ENCODE measurements at places on chromosomes 1 and 21.

- DNase-seq = no peak
These were observed 1.6 kb downstream of the PCAT6 start for GRCh38 chr1:202812176-202813026.

- no peak for DNase-seq
These were observed 73.8 kb upstream of the DMRTA2 start for GRCh38 chr1:50497007-50497406.

GRCh38 chr1:175332515-175332914, 139.9 kb upstream of the KIAA0040 start:
- DNase-seq = no peak

DNA sequence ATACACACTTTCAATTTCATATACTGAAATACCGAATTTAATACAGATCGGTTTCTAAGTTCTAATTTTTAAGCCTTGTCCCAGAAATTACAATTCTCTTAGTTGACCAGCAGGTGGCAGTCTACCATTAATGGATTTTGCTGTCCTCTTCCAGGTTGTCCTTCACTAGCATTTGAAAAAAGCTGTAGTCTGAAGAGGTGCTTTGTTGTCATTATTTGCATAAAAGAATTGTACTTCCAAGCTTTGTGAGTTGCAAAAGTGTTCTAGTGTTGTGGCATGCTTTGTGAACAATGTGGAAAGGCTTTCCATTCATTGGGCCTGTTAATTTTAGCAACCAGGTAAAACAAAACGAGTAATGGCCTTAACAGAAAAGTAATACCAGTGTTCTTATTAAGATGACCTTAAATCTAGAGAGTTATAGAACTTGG, 193.6 kb downstream of the RPS6KC1 start:
- DNase-seq = peak; percentile 38

- DNase-seq = no peak
These were observed 10.1 kb upstream of the CITED4 start for GRCh38 chr1:40872276-40872675.

DNA sequence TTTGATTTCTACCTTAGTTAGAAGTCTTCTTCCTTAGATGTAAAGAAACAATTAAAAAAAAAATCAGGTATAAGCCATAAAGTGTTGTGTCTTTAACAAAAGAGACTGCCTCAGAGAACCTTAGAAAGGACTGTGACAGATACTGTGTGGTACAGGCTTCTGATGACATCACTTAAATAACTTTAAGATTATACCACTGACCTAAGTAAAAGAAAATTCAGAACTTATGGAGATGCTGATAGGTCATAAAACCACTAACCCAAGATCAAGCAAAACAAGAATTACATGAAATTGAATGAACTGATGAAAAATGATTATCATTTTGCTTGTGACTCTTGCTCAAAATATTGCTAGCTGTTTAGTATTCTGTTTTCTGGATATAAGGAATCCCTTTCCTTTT, 220.8 kb downstream of the NRIP1 start:
- DNase-seq = no peak

DNA sequence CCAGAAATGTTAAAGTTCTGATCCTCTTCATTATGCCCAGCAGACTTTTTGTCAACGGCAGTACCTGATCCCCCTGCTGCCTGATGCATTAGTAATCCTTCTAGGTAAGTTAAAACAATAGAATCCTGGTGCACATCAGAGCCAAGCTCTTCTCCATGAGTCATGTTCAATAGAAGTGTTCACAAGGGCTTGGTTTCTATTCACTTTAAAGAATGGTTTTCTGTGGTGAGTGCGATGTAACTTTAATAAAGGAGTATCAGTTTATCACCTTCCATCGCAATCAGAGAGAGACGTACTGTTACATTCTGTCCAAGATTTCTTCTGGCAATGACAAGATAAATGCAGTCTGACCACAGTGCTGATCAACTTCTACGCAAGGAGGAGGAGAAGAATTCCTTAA, 96.8 kb downstream of the NRIP1 start:
- DNase-seq = no peak

DNA sequence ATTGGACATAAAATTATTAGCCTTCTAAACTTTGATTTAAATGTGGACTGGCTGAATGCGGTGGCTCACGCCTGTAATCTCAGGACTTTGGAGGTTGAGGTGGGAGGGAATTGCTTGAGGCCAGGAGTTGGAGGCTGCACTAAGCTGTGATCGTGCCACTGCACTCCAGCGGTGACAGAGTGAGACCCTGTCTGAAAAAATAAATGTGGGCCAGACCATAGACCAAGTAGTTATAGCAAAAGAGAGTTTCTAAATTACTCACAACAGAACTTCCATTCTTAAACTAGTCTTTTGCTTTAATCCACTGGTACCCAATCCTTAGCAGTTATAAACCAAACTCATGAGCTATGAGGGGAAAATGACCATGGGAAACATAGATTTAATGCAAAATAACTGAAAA, 35.2 kb downstream of the RAP1A start:
- DNase-seq = no peak

DNA sequence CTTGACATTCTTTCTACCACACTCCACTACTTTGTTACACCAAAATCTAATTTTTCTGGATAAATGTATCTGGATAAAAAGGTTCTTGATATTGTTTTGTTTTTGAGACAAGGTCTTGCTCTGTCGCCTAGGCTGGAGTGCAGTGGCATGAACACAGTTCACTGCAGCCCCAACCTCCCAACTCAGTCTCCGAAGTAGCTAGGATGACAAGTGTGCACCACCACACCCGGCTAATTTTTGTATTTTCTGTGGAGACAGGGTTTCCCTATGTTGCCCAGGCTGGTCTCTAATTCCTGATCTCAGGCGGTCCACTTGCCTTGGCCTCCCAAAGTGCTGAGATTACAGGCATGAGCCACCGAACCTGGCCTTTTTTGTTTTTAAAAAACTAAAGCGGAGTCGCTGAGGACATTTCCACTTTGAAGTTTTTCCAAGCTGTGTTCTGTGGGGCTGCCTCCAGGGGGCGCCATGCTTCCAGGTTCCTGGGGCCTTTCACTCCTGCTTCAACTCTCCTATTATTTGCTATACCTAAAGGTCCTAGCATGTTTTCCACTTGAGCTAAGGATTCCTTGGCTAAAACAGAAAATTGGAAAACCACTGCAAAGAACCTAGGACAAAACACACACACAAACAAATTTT, 14.1 kb upstream of the NCMAP start:
- no peak for DNase-seq

GRCh38 chr21:41768437-41769042, 1.7 kb upstream of the RIPK4 start:
- DNase-seq = no peak

DNA sequence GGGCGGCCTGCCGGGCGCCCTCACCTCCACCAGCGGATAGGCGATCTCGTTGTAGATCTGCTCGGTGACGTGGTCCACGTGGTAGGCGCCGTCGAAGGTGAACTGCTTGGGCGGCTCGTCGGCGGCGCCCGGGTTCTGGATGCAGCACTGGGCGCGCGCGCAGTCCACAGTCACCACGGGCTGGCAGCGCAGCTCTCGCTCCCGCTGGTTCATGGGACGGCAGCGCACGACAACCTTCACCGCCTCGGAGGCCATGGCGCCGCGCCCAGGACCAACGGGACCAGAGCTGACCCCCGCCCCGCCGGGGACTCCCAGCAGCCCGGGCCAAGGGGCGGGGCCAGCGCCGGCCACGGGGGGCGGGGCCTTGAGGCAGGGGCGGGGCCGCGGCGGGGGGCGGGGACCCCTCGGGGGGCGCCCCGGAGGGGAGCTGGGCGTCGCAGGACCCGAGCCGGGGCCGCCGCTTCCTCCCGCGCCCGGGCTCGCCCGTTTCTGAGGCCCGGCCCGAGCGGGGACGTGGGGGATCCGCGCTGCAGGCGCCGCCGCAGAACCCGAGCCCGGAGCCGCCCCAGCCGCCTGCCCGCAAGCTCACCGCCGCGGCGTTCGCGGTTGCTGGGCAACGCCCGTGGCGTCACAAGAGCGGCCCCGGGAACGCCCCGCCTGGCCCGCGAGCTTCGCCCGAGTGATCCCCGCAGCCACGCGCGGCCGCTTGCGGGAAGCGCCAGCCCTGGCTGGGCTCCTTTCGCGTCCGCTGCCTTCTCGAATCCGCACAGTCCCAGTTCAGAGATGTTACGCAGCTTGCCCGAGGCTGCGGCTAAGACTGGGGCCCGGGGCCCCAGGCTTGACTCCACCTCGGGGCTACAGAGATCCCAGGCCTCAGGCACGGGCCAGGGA, at the start of gene KIF17:
TSS of gene KIF17 (minus strand) at position 556 of the 891 bp plus-strand sequence. CDS start at position 255, 301 bp downstream.
- peak; percentile 32 for DNase-seq

- peak; percentile 96 for DNase-seq
These were observed 34.4 kb downstream of the CAPZB start for GRCh38 chr1:19450811-19451515.

DNA sequence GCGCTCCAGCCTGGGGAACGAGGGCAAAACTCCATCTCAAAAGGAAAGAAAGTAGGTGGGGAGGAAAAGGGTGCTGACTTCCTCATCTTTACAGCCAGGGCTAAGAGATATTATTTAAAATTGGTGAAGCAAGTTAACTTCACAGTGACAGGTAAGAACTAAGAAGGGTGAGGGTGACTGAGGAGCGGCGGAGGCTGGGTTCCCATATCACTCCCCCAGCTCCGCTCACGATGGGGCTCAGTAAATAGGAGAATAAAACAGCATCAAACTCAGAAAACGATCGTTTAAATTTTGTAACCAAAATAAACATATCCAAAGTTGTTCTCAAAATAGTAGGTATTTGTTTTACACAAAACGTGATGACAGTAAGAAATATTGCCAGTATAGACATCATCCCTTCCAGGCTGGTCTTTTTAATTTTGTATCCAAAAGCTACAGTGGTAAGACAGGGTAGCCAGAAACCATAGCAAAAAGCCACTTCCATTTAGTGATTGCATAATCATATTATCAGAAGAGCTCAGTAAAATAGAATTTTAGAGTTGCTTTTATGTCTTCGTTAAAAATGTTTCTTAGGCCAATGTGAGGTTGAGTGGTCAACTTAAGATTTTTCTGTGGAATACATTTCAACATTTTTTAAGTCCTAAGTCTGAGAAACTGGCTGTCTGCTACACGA, 26.2 kb upstream of the ADARB1 start:
- DNase-seq = no peak

- no peak for DNase-seq
These were observed 25.2 kb downstream of the ANP32E start for GRCh38 chr1:150210706-150211105.

GRCh38 chr1:151036356-151036755, at the start of gene BNIPL:
Gene BNIPL (plus strand): TSS chr1:151036586. CDS start chr1:151036726, 140 bp downstream.
- no peak for DNase-seq
